ENCODE measurements at places on chromosomes 2 and 18.

- DNase-seq, result no peak
These were observed 119.6 kb upstream of the ITGA6 start for GRCh38 chr2:172307800-172308199.

DNA sequence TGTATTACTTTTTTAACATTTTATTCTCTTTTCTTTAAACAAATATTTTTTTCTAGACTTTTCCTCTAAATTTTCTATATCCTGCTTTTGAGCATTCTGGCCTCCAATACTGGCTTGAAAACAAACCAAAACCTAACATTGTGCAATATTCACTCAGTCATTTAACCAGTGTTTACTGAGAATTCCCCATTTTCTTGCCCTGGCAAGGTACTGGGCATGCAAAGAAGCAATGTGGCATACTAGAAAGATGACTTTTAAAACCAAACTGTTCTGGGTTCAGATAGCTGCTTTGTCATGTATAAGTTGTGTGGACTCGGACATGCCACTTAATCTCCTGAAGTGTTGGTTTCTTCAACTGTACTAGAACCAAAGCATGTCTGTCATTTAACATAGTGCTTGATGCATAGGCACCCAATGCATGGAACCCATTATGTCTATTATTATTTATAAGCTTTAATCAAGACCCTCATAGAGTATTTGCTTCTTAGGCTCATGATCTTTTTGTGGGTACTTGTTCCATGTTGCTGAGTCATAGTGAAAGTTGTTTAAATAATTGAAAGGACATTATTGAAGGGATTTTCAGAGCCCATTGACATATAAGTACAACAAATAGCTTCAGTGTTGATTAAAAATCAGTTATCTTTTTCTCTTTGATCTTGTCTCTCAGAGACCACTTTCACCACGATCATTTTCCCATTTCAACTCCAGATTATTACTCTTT, 185.4 kb upstream of the OSR1 start:
- DNase-seq, result no peak

- no peak for DNase-seq
These were observed 180.9 kb upstream of the GALNT5 start for GRCh38 chr2:157076526-157077161.

DNA sequence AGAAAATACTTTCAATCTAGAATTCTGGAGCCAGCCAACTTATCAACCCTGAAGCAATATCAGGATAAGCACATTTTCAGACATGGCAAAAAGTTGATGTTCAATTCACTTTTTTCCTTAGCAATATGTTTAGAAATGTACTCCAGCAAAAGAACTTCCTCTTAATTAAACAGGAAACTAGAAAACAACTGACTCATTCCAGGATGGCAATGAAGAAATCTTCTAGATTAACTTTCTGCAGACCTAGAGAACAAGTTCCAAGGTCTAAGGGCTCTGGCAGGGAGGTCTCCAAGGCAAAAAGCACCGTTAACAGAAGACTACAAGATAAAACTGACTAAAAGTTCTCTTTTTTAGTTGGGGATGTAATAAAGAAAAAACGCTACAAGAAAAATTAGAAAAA, 69.2 kb upstream of the VWC2L start:
- no peak for DNase-seq

GRCh38 chr2:145339646-145340045, 819.7 kb upstream of the ZEB2 start:
- no peak for DNase-seq

- no peak for DNase-seq
These were observed 270.0 kb downstream of the CYP26B1 start for GRCh38 chr2:71877636-71878035.

DNA sequence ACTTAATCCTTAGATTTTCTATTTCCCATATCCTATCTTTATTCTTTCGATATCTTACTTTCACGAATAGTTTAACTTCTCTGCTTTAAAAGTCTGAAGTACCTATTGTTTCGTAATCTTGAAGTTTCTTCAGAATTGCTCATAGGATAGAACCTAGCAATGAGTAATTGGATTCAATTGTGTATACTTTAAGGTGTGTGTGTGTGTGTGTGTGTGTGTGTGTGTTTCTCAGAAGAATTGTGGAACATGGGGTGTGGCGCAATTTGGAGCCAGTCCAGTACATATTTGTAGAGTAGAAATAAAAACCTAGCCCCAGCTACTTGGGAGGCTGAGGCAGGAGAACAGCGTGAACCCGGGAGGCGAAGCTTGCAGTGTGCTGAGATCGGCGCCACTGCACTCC, 897.6 kb downstream of the BCL11A start:
- no peak for DNase-seq

GRCh38 chr2:237626813-237627440, 460 bp upstream of the LRRFIP1 start:
- DNase-seq, result no peak

Data from HEK293T (cell line).